ENCODE measurements at places on chromosomes 2 and 18.
A peak's percentile ranks its signal among the peaks of the same experiment; 100 is the strongest.

DNA sequence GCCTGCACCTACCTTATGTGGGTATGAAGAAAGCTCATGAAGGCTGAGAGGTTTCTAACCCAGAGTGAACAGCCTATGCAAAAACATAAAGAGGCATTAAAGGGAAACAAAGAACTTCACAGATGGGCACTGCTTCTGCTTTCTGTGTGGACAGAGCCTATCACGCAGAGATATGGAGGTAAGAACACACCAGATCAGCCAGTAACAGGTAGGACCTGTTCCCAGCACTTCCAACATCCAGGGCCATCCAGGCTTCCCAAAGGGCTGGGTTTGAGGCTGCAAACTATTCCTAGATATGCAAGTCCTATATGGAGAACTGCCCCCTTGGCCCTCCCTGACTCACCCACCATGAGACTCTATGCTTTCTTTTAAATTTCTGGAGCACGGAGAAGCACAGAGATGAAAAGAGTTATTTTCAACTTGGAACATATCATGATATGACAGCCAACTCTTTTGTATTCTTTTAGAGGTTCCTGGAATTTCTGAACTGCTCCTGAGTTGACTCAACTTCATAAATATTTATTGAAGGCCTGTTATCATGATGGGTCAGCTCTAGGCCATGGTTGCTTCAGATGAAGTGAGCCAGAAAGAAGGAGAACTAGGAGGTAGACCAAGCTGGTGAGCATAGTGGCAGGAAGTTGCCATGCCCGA, 77.4 kb upstream of the PPP1CB start:
- DNase-seq: no peak

DNA sequence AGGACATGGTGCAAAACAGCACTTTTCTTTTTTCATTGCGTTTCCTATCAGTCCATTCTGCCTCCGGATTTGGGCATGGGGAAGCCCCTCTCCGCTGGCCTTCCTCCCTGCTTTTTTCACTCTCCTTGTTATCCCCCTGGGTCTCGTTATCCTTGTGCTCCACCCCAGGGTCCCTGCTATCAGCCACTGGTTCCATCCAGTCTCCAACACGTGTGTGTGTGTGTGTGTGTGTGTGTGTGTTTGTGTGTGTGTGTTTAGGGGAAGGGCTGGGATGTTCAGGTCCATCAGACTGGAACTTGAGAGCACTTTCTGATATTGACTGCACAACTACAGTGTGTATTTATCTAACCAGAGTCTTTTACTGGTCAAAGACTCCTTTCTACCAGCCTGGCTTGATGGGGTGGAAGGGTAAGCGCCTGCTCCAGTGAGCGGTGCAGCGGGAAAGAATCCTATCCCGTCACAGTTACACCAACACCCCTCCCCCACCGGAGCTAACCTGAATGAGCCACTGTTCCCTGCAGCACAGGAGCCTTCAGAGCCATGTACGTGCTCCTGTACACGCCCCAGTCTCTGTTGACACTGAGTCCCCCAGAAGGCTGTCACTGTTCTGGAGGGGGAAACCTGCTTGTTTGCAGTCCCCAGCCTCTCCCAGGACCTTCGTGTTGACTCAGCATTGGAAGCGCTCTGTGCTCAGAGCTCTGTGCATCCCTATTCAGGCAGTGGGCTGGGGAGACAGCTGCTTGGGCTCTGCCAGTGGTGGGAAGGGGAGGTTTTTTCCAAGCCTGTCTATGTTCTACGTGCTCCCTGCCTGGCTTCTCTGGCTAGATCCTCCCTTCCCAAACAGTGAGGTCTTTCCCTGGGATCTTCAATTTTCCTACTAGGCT, 4.6 kb downstream of the INHA start:
- peak; percentile 85 for DNase-seq

- no peak for DNase-seq
These were observed 485.2 kb upstream of the REG3G start for GRCh38 chr2:78540255-78540654.

GRCh38 chr2:18803141-18803939, 214.0 kb upstream of the NT5C1B start:
- DNase-seq: no peak

DNA sequence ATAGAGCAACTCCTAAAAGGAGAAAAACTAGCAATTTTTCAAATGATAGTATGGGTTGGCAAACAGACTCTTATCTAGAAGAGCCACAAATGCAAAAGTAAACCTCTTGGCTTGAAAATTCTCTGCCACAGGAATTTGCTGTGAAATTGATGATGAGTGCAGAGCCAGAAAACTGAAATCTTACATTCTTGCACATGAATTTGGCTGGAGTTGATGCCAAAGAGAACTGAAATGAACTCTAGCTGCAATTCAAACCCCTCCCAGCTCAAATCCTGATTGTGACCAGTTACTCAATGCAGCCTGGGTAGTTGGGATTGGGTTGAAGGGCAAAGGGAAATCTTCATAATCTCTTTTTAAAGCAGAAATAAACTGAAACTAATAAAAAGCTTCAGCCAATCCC, 266.6 kb downstream of the PDE11A start:
- no peak for DNase-seq

- DNase-seq: no peak
These were observed 11.6 kb downstream of the OXER1 start for GRCh38 chr2:42752314-42752713.

GRCh38 chr2:226098861-226099745, 699.6 kb downstream of the NYAP2 start:
- no peak for DNase-seq

- DNase-seq: no peak
These were observed 181.2 kb downstream of the ANAPC1 start for GRCh38 chr2:111702804-111703196.

DNA sequence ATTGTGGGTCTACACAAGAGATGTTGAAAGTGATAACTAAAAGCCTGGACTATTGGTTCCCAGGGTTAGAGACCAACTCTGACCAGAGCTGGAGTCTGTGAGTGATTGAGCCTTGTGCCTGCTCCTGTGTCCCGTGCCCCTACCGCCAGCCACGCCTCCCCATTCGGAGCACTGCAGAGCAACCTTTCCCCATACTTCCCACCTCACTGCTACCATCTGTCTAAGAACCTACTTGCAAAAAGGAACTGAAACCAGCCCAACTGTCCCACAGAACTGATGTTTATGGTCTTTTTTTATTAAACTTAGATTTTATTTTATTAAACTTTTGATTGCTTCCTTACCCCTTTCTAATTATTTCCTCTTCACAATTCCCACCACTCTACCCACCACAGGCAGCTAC, 300.3 kb upstream of the MGAT5 start:
- no peak for DNase-seq

GRCh38 chr2:30985493-30986230, 152.6 kb downstream of the GALNT14 start:
- no peak for DNase-seq

DNA sequence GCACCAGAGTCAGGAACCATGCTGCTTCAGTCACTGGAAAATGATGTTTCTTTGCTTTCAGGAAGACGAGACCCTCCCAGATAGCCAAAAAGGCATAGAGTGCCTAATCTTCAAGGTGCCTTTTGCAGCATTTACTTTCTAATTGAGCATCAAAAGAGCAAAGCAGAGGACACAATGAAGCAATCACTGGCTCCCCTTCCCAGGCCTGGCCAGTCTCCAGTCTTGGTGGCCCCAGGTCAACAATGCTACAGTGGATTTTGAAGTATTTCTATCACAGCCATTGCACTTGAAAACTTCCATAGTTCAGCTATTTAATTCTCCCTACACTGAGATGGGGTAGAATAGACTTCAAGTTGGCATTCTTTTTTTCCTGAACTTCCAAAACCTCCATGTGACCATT, 15.4 kb downstream of the ZBTB7C start:
- DNase-seq: no peak

DNA sequence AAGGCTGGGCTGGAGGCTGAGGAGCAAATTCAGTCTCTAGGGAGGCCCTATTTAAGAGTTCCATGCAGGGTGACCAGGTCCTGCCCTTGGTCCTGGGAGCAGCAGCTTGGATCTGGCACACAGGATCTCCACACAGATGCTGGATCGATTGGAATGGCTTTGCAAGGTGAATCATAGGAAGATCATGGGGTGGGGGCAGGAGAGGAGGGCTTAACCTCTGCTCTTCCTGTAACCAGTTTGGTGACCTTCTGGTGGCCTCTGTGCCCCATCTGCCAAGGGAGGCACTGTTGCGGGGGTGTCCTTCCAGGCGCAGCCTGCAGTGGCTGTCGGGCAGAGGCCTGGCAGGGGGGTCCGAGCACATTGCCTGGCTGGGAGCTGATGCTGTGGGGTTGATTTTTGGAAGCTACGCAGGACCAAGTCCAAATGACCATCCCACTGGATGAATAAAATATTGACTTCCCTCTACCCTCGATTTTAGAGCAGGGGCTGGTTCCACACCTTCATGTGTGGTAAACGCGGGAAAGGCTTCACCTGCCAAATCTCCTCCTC, 79.7 kb downstream of the EDAR start:
- DNase-seq: no peak

DNA sequence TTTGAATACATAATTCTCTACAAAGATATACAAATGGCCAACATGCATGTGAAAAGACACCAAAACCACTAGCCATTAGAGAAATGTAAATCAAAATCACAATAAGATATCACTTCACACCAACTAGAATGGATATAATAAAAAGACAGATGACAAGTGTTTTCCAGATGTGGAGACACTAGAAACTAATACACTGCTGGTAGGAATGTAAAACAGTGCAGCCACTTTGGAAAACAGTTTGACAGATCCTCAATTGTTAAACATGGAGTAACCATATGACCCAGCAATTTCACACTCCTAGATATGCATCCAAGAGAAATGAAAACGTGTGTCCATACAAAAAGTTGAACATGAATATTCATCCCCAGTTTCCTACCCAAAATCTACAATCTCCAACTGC, 9.8 kb upstream of the RAB11FIP5 start:
- no peak for DNase-seq

GRCh38 chr2:45944074-45944473, 292.6 kb downstream of the PRKCE start:
- no peak for DNase-seq

GRCh38 chr18:46070815-46071652, 1.0 kb downstream of the PSTPIP2 start:
- no peak for DNase-seq

GRCh38 chr2:197309691-197310231, 819 bp downstream of the ANKRD44 start:
- DNase-seq: peak; percentile 79

- no peak for DNase-seq
These were observed 184.6 kb upstream of the SRD5A2 start for GRCh38 chr2:31765078-31765945.

DNA sequence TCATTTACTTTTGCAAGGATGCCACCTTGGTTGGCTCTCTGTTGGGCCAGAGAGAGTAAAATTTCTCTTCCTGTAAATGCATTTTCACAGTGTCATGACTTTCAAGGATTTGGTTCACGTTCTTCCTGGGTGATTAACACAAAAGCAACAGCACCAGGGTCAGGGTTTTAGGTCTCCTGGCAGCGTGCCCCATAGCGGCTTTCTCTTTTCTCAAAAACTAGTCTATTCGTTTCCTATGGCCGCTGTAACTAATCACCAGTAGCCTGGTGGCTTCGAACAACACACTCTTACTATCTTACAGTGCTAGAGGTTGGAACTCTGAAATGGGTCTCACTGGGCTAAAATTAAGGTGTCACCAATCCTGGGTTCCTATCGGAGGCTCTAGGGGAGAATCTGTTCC, 56.3 kb upstream of the ACMSD start:
- no peak for DNase-seq

DNA sequence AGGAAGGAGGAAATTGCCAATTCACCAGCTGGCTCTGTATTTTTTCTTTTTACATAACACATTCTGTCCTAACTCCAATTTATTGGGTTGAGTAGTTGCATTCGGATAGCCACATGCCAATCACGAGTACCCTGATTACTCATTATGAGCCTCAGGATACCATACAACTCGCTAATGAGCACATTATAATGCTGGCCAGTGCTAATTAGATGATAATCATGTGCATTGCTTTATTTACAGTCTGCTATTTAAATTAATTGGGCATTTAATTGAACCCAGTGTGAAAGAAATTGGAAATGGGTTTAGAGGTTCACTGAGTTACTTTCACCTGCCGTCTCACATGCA, 15.2 kb downstream of the G6PC2 start:
- DNase-seq: no peak

GRCh38 chr2:127386246-127386645, 1.5 kb downstream of the MAP3K2 start:
- no peak for DNase-seq

GRCh38 chr2:204154863-204155262, 218.3 kb downstream of the ICOS start:
- DNase-seq: no peak

GRCh38 chr18:70021498-70021897, 73.8 kb upstream of the CD226 start:
- no peak for DNase-seq

- no peak for DNase-seq
These were observed 18.2 kb downstream of the GNLY start for GRCh38 chr2:85712336-85712735.

DNA sequence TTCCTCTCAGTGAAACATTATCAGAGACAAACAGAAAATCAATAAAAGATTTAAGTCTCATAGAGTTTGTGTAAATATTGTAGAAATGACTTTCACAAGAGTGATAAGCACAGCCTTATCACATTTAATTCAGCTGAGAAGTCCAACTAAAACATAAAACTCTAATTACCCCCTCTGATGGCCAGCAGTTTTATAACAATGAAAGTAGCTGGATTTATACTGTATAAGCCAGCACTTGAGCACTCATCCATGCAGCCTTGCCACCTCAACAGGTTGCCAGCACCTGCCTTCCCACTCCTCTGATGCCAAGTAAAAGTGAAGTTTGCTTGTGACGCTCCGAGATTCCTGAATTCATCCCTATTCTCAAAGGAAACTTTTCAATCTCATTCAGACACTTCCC, 103.0 kb upstream of the STK39 start:
- DNase-seq: no peak

DNA sequence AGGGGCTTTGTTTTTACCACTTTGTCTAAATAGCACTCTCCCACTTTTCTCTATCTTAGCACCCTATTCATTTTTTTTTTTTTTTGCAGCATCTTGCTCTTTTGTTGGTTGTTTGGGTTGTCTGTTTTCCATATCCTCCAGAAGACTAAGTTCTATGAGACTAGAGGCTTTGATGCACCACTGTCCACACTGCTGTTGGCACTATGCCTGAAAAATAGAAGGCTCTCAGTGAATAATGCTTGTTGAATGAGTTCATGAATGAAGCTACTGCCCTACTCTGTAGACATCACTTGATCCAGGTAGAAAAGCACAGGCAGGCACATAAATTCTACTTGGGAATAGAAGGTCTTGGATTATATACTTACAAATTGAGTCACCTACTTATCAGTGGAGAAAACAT, 7.3 kb downstream of the IL1A start:
- DNase-seq: no peak
